Fibroblast of lung (primary cell): ENCODE measurements at places on chromosomes 1 and 21.

- peak; percentile 56 for DNase-seq
These were observed 54.8 kb upstream of the USP1 start for GRCh38 chr1:62381831-62382657.

- DNase-seq = no peak
These were observed 3.4 kb downstream of the KIF21B start for GRCh38 chr1:201020040-201020591.

- DNase-seq = no peak
These were observed 379.4 kb upstream of the RUNX1 start for GRCh38 chr21:35428489-35428888.

- no peak for DNase-seq
These were observed 20.0 kb downstream of the MEF2D start for GRCh38 chr1:156480411-156481192.

DNA sequence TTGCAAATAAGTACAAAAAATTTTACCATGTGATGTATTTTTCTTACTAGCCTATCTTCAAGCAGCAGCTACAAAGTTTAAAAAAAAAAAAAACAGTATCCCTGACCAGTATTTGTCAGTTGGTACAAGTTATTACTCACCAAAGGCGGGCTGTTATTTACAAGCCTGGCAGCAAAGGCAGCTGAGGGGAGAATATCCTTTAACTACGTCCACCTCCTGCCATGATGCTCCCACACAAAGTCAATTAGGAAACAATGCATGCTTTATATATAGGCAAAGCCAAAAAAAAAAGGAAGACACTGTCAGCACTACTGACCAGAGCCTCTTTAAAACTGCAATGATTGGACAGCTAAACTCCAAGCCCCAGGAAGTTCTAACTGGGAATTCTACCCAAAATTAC, 13.7 kb downstream of the PSMA5 start:
- no peak for DNase-seq

GRCh38 chr1:79737193-79737592, 730.7 kb upstream of the ADGRL4 start:
- no peak for DNase-seq

GRCh38 chr1:83011265-83011664, 987.7 kb downstream of the TTLL7 start:
- no peak for DNase-seq

- peak; percentile 55 for DNase-seq
These were observed 30.0 kb downstream of the PODN start for GRCh38 chr1:53091841-53092645.

GRCh38 chr1:160061369-160062229, 8.4 kb downstream of the KCNJ10 start:
- no peak for DNase-seq

GRCh38 chr1:67853704-67854103, 20.4 kb upstream of the GNG12 start:
- peak; percentile 88 for DNase-seq

DNA sequence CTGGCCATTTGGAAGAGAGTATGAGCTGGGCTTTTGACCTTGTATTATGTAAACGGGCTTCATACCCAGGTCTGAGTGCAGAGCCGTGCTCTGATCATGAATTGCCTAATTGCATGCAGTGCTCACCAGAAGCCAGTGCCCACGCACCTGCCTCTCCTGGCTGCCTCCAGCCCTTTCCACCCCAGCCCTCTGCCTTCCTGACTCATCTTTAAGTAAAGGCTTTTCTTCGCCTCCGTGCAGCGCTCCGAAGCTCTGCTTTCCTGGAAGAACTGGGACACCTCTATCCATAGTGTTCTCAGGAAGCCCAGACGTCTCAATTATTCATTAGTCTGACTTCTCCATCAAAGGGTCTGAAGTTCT, 413.7 kb downstream of the PTPRU start:
- DNase-seq = no peak

- DNase-seq = no peak
These were observed 73.4 kb downstream of the UCK2 start for GRCh38 chr1:165900576-165901380.

DNA sequence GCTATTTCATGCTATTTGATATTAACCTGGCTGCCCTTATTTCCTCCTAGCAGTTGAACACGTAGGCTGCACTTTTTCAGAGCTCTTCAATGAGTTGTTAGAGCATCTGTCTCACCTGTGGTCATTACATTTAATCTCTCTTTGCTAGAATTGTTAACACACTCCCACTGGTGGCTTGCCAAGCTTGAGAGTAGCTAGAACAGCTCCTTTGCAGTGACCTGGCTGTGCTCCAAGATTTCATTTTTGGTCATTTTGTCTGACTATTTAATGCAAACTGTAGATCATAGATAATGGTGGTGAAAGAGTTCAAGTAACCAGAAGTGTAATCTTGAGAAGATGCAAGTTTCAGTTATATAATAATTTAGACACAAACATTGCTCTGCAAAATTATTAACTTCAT, 105.6 kb downstream of the LRRC7 start:
- DNase-seq = no peak

- DNase-seq = no peak
These were observed 5.7 kb downstream of the AGMAT start for GRCh38 chr1:15578921-15579682.

- DNase-seq = no peak
These were observed 21.3 kb downstream of the ANKRD13C start for GRCh38 chr1:70333245-70333644.

DNA sequence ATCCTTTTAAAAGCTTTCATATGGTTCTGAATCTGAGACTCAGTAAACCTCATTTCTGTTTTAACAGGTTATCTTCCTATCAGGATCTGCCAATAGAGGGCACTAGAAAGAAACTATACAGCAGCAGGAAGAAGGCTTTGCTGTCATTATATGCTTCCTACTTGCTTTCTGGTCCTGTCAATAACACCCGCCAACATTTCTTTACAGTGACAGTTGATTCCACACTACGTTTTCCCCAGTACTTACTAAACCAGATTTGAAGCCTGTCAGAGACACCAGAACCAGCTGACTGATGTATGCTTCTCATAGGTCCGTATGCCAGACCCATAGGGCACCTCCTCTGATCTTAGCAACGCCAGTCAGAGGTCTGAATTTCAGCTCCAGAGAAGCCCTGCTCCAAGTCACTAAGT, 341.0 kb upstream of the NEGR1 start:
- DNase-seq = peak; percentile 46

- DNase-seq = no peak
These were observed 44.8 kb downstream of the RIMS3 start for GRCh38 chr1:40620586-40621210.

GRCh38 chr1:9371391-9371935, 78.8 kb downstream of the SPSB1 start:
- peak; percentile 70 for DNase-seq

GRCh38 chr21:36697851-36698384, 997 bp upstream of the SIM2 start:
- DNase-seq = no peak

DNA sequence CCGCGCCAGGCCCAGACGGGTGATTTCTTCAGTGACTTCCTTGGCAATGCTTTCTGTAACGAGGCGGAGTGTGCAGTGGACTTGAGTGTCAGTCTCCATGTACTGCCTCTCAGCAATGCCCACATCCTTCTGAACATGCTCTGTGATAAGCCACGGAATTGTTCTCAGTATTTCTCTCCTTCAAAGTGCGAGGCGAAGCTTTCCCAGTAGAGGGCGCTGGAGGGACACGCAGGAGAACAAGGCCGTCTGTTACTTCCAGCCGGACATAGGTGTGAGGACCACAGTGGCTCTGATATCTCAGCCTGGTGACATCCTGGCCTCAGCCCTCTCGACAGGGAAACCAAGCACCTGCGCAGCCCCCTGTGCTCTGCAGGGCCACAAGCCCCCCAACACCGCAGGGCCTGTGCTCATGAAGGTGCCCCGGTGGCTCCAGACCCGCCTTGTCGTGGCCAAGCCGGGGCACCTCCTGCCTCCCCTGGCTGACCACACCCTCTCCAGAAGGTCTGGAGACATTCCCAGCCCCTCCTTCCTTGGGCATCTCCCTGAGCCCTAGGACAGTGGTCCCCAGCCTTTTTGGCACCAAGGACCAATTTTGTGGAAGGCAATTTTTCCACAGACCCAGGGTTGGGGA, 46.1 kb upstream of the BACE2 start:
- peak; percentile 71 for DNase-seq

DNA sequence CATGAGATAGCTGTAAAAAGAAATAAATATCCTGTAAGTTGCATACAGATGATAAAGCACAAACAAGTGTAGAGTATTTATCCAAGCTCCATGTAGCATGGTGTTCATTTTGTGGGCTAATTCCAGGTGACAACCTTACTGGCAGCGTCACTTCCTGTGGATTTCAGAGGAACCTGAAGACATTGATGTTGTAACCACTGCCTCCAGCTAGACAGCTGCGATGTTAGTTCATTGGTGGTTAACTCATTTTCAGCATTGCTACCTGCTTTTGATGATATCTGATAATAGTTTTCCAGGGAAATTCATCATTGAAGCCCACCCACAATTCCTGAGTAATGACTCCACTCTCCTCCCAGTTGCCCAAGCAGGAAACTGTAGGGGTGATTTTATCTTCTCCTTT, 3.0 kb downstream of the HSD3B1 start:
- DNase-seq = no peak

GRCh38 chr1:198848649-198849048, 209.8 kb downstream of the PTPRC start:
- DNase-seq = no peak

DNA sequence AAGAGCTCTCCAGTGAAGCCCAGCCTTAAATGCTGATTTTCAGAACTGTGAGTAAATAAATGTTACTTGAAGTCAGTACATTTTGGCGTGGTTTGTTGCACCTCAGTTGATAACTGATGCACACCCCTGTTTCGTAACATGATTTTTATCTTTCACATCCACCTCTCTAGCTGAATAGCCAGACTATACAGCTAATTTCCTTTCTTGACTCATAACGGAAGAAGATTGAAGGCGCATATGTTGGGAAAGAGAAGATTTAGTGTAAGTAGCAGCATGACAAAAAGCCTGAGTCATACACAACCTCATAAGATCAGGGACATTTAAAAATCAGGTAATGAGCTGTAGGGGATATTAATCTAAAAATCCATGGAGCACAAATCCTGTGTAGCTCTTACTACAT, 716.2 kb upstream of the ZP4 start:
- DNase-seq = no peak

- DNase-seq = no peak
These were observed 272.6 kb upstream of the PROX1 start for GRCh38 chr1:213715182-213715581.

DNA sequence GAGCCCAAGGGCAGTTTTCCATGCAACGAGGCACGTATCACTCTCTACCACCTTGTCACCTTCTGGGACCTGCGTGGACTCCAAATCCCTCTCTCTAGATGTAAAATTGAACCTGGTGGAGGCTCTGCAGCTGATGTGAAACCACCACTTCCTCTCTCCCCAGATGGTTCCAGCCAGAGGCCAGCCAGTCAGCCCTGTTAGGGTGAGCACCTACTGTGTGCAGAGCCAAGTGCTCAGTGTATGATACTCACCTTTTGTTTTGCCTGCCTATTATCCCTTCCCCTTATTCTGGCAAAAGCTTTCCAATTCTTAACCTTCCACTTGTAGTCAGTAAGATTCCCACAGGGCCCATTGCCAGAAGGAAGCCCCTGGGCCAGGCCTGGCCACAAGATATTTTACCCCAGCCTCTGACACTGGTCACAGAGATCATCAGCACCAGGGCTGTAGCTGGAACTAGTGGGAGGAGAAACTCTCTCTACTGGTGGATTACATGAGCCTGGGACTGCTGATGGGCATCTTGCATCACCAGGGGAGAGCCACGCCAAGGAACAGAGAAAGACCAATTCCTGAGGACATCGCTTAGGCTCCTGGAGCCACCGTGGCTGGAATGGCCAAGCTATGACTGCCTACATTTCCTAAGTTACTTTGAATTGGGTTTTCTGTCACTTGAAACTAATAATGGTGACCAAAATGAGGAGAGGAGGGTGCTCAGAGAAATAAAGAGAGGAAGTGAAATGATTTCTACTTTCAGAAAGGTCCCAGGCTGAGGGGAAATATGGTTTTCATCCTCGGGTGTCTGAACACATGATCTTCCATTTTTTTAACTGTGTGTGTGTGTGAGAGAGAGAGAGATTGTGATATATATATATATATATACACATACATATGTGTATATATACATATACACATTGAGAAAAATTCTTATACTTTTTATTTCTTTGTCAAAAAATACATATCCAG, 26.6 kb upstream of the RD3 start:
- DNase-seq = no peak
